ENCODE measurements at places on chromosomes 6 and 20.

- DNase-seq: no peak
Measured at GRCh38 chr6:139115989-139116758, 18.7 kb upstream of the HECA start.

GRCh38 chr6:16766836-16767745 is 5.8 kb upstream of the ATXN1 start:
- no peak for DNase-seq

GRCh38 chr6:122028933-122029522 is 370.4 kb upstream of the HSF2 start:
- peak; percentile 35 for DNase-seq

DNA sequence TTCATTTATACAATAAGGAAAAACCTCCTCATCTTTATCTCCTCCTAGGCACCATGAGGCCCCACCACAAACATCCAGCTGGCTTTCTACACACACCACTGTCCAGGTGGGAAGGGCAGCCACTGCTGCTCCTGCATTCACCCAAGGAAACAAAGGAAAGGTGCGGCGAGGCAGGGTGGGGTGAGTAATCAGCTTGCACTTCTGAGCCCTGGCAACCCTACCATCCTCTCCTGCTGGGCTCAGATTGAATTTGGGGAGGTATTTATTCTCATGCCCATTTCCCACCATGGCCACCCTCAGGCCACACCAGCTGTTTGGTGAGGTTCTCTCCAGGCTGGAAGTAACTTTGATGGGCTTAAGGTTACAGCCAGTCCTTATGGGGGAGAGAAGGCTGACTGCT is 31.2 kb upstream of the SPDEF start:
- DNase-seq: no peak

DNA sequence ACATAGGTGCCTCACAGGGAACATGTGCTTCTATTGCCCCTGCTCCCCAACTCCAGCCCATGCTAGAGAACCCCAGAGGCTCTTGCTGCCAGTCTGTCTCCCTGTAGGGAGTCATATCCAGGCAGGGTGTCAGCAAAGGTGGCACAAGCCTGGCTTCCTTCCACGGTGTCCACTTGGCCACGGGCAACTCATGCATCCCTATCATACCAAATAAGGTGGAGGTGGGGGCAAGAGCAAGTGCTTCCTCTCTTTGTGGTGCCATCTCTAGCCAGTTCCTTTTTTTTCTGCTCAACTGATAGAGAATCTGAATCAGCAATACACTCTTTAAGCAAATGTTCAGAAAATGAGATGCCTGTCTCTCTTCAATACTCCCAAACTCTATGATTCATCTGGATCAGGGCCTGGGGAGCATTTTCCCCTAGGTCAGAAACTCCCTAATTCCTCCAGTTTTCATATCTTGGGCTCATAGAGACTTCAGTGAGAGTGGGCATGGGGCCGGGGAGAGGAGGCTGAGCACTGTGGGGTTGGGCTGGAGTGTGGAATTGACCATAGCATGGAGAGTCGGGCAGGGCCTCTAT is 105.1 kb upstream of the GPR6 start:
- no peak for DNase-seq

DNA sequence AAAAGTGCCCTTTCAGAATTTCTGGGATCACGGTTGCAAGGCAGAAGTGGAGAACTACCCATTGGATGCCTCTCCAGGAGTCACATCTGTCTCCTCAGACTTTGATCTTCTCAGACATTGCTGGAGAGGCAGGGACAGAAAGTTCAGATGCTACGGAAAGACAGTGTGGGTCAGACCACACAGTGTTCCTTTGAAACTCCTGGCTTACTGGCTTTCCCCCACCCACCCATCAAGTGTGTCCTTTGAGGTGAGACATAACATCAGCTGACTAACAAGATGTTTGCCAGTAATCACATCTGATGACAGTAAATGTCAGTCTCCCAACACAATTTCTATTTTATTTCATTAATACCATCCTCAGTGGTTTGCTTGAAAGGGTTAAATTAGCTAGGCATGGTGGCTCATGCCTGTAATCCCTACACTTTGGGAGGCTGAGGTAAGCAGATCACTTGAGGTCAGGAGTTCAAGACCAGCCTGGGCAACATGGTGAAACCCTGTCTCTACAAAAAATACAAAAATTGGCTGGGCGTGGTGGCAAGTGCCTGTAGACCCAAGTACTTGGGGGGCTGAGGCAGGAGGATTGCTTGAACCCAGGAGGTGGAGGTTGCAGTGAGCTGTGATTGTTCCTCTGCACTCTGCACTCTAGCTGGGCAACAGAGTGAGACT is 67.2 kb upstream of the SNX9 start:
- DNase-seq: no peak

- DNase-seq: no peak
Measured at GRCh38 chr6:122066200-122066599, 333.3 kb upstream of the HSF2 start.

DNA sequence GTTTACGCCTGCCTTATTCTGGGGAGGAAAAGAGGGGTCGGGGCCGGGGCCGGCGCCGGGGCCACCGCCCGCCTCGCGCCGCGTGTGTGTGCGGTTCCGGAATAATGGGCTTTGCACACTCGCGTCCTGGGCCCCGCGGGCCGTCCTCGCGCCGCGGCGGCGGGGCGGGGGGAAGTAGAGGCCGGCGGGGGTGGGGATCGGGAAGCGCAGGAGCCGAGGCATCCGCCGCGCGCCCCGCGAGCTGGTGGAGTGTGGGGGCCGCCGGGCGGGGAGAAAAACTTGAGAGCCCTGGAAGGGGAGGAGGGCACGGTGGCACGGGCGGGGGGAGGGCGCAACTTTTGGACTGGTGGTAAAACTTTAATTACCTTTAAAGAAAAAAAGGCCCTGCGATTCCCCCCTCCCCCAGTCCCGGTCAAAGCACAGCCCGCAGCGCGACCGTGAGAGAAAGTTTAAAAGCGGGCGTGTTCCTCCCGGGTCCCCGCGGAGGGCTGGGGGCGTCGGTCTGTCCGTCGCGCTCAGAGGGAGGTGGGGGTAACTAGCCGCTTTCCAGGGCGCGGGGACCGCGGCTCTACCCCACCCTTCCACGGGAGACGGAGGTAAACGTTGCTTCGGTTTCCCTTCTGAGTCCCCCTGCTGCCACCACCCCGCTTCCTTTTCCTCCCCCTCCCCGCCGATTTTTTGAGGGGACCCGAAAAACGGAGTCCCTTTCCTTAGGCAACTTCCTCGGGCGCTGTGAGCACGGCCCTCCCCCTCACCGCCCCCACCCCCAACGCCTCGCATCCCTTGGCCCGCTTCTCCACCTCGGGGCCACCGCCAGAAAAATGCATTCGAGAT is 1.9 kb downstream of the L3MBTL3 start:
- peak; percentile 68 for DNase-seq

GRCh38 chr6:4370066-4370465 is 234.7 kb upstream of the ECI2 start:
- no peak for DNase-seq

DNA sequence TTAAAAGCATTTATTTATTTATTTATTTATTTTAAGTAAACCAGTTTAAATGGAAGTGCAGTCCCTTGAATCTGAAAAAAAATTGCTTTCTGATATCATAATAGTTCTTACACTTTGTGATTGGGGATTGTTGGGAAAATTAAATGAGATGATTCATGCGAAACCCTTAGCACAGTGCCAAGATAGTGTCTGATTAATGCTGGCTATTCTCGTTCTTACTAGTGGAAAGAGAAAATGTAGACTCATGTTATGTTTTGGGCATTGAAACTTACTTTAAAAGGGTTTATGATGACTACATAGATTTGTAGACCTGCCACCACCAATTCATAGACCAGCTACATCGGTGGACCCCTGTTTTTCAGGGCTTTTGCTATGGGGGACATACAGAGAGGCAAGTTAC is 229.2 kb upstream of the ZFP64 start:
- DNase-seq: no peak

DNA sequence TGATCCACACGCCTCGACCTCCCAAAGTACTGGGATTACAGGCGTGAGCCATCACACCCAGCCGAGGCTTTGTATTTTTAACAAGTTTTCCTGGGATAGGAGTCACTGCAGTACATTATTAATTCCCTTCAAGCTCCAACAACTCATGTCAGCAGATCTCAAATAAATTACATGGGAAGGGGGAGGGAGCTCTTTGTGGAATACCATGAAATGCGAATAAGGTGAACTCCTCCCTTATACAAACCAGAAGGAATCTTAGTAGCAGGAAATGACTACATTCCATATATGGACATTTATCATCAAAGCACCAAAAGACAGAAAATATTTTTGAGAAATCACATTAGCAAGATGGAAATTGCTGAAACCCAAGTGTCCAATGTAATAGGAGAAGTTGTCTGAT is 2.9 kb downstream of the GSS start:
- DNase-seq: no peak

DNA sequence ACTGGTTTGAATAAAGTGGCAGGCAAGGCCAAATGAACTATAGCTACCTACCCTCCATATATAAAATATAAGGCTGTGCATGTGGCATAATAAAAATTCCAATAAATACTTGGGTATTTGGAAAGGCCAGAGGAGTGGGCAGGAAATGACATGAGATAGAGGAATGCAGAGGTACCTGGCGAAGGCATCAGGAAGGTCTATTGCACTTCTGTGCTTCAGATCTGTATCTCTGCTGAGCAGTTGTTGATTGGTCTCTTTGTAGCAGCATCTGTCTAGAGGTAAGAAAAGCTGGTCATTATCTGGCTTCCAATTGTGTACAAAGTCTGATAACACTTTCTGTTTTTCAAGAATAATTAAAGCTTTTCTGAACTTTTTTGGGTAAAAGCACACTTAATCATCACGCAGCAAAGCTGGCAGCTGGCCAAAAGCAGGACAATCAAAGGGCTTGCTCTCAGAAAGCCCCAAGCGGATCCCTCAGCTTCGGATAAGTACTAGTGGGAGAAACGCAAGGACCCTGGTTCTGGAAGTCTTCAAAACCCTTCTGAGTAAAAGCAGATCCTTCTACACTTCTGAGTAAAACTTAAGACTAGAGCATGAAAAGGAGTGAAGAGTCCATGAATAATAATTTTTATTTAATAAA is 120.1 kb upstream of the TCF21 start:
- no peak for DNase-seq

GRCh38 chr6:101102702-101103101 is 221.6 kb upstream of the ASCC3 start:
- DNase-seq: no peak

GRCh38 chr6:150347845-150348244 is 21.0 kb upstream of the IYD start:
- DNase-seq: no peak

GRCh38 chr20:48697845-48698491 is 129.8 kb downstream of the PREX1 start:
- DNase-seq: peak; percentile 68

GRCh38 chr6:30037182-30037788 is 23.8 kb upstream of the POLR1H start:
- peak; percentile 5 for DNase-seq

DNA sequence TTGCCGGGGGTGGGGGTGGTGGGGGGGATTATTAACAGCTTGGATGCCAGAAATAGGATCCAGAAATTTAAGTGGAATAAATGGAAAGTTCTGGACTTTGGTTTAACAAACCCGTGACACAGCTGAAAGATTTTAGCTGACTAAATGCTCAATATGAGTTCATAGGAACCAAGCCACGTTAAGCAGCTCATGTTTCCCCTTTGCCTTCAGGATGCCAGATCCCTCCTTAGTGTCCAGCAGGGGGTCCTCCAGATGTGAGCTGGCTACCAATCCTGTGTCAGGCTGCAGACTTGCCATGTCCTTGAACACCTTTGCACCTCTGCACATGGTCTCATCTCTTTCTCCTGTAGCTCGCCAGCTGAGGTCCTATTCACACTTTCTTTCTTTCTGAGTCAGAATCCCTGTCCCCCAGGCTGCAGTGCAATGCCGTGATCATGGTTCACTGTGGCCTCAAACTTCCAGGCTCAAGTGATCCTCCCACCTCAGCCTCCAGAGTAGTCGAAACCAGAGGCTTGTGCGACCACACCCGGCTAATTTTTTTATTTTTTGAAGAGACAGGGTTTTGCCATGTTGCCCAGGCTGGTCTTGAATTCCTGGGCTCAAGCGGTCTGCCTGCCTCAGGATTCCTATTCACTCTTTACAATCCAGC is 133.3 kb upstream of the ARMC2 start:
- DNase-seq: peak; percentile 20

DNA sequence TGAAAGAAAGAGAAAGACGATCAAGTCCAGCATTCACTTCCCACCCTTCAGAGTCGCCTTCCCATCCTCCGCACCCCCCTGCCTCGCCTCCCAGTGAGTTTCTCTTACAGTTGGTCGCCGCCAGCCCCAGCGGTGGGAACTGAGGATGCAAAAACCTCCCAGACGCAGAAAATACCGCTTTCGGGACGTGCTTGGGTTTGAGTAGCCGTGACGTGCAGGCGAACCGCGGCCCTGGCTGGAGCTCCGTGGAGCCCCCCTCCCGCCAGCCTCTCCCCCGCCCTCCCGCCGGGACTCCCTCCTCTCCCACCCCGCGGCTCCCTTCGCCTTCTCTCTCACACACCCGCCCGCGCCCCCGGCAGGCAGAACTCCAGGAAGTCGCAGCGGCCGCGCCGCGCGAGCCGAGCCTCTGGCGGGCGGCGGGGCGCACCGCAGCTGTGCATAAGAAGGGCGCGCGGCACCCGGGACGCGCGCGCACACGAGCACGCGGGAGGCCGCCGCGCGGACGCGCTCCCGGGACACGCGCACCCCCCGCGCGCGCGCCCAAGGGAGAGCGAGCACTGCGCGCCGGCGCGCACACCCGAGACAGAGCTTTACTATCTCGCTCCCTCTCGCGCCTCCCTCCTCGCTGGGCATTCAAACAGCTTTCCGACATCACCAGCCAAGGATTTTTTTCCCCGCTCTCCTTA is at the start of gene ADGRB3:
Gene ADGRB3 (plus strand): TSS at position 557 of the 686 bp plus-strand sequence. CDS start 3,394 bp downstream, outside the sequence.
- DNase-seq: peak; percentile 95

- DNase-seq: no peak
Measured at GRCh38 chr6:167558246-167559177, 233.6 kb downstream of the TTLL2 start.

DNA sequence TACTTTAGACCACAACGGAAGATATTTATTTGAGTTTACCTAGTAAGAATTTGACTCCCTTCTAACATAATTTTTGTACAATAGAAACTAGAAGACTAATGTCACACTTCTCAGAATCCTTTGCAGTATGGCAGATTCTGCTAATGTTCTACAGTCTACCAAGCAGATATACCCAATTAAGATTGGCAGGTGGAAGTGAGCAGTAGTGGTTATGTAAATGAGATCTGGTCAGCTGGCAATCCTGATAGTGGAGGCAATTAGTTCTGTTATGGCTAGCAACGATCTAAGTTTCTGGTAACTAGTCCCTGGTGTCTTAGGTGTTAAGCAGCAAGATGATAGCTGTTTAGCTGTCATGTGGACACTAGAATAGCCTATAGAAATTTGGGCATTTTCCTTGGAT is 101.0 kb downstream of the CENPW start:
- DNase-seq: no peak

DNA sequence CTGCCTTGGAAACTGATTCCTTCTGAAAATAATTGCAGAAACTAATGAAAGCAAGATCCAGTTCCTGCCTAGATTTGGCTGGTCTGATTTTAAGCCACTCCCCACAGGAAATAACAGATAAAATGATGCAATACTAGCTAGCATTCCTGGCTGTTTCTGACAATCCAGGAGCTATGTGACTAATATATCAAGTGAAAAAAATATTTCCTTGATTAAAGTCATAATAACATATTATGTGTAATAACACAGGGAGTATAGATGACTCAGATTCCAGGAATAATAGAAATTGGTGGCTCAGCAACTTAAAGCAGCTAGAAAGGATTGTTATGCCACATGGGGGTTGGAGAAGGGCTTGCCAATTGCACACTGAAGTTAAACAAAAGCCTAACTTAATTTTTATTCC is 182.7 kb upstream of the SALL4 start:
- peak; percentile 70 for DNase-seq

All from eye (tissue), 1 donor.